ENCODE measurements at places on chromosomes 1 and 21. TPM values are rescaled to one million over a fixed set of nuclear protein-coding genes. Genes with fewer than 3 reads are reported as not detected.

DNA sequence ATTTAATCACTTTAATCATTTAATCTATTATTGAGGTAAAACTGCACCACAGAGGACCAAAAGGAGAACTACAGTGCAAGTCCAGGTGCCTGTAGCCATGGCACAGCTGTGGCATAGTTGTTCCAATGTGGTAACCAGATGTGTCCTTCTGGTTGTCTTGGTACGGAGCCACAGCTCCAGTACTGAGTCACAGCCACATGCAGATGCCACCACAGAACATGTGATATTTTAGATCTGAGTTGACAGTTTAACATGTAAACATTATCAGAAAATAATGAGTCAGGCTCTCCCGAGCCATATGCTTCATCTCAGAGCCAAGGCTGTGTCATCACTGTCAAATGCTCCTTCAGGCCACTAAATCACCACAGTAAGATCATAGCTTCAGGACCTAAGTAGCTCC lies 56.4 kb upstream of the RGS7 start:
- H3K4me3 ChIP-seq, result no peak overlapping the region
- no peaks in the 10 kb centered on the region for H3K36me3 ChIP-seq
- H3K4me1 ChIP-seq, result no peaks in the 10 kb centered on the region
- no peaks in the 10 kb centered on the region for H3K27me3 ChIP-seq
- no peak for DNase-seq

- no peaks in the 10 kb centered on the region for H3K27me3 ChIP-seq
- no peaks in the 10 kb centered on the region for H3K36me3 ChIP-seq
- no peaks in the 10 kb centered on the region for H3K4me1 ChIP-seq
- no peak for DNase-seq
- H3K27ac ChIP-seq, result no peak overlapping the region
- no peak overlapping the region for H3K4me3 ChIP-seq
Observed at GRCh38 chr1:2474104-2474844, 1.8 kb upstream of the PLCH2 start.

DNA sequence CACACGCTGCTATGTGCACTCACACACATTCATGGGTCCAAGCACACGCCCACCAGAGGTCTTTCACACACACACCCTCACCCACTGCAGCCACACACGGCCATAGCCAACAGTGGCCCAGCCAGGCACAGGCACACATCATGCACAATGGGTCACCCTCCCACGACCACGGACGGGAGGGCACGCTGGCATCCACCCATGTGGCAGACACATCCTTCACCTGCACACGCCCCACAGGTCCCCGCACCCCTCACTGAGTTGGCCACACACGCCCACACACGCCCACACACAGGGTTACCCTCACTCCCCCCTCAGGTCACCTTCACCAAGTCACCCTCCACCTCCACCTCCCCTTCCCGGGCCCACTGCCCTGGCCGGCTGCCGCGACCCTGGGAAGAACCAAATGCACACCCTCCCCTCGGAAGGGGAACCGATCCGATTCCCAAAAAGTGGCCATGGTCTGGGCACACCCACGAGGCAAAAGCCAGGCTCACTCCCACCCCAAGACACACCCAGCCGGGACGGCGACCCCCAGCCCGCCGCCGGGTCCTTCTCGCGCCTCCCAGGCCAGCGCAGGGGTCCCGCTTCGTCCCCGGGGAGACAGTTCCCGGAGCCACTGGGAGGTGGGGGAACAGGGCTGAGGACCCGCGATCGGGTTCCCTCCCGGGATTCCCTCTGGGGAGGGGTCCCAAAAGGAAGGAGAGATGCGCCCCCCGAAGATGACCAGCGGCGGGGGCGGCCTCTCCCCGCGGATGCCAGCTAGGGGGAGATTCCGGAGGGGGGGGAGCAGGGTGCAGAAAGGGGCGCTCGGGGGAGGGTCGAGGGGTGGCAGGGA lies 860 bp downstream of the SDC3 start:
- no peak overlapping the region for H3K27ac ChIP-seq
- H3K4me1 ChIP-seq, result peaks cover 27% of the 10 kb centered on the region
- H3K27me3 ChIP-seq, result peaks cover 20% of the 10 kb centered on the region

- no peaks in the 10 kb centered on the region for H3K27me3 ChIP-seq
- no peaks in the 10 kb centered on the region for H3K4me1 ChIP-seq
- no peak for DNase-seq
- H3K36me3 ChIP-seq, result no peaks in the 10 kb centered on the region
- no peak overlapping the region for H3K27ac ChIP-seq
- no peak overlapping the region for H3K4me3 ChIP-seq
Observed at GRCh38 chr1:55898181-55898580, 681.2 kb downstream of the PLPP3 start.

DNA sequence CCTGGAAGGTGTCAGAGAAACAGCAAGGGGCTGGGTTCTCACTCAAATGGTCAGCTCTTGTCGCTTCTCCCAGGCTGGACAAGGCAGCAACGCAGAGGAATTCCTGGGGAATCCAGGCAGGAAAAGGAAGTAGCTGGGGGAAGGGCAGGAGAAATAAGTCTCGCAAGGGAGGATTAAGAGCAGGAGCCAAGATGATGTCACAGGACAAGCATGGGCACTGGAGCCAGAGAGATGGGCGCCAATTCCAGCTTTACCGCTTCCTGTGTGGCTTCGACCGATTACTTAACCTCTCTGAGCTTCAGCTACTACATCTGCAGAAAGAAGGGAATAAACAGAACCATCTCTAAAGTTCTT lies 70.5 kb downstream of the SSBP3 start:
- H3K4me1 ChIP-seq, result peaks cover 20% of the 10 kb centered on the region
- 0 out of 2 replicates have a peak, but pooled peaks cover 3% of the 10 kb centered on the region for H3K36me3 ChIP-seq
- H3K27ac ChIP-seq, result no peak overlapping the region
- no peak overlapping the region for H3K4me3 ChIP-seq

GRCh38 chr21:42271065-42271464 lies 44.1 kb downstream of the TFF3 start:
- H3K36me3 ChIP-seq, result no peaks in the 10 kb centered on the region
- H3K27ac ChIP-seq, result no peak overlapping the region
- no peaks in the 10 kb centered on the region for H3K27me3 ChIP-seq
- H3K4me1 ChIP-seq, result no peaks in the 10 kb centered on the region
- H3K4me3 ChIP-seq, result no peak overlapping the region

DNA sequence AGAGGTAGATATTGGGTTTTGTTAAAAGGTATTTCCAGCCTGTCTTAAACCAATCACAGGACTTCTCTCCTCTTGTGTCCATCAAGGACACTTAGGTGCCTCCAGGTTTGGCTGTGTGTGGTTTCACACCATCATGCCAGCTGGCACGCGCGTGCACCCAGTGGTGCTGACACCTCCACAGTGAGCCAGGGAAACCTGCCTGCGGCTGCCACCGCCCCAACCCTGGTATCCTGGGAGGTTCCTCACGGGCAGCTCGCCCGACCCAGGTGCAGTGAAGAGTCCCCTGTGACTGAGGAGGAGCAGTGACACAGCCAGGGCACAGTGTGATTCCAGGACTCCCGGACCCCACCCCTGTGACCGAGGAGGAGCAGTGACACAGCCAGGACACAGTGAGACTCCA lies 13.2 kb upstream of the COL6A2 start:
- H3K36me3 ChIP-seq, result no peaks in the 10 kb centered on the region
- no peaks in the 10 kb centered on the region for H3K27me3 ChIP-seq
- H3K4me3 ChIP-seq, result no peak overlapping the region
- H3K4me1 ChIP-seq, result no peaks in the 10 kb centered on the region

- H3K36me3 ChIP-seq, result no peaks in the 10 kb centered on the region
- 0 out of 2 replicates have a peak overlapping the region, but pooled peaks have one; percentile 13 for H3K4me3 ChIP-seq
- no peak for DNase-seq
- H3K27me3 ChIP-seq, result no peaks in the 10 kb centered on the region
Observed at GRCh38 chr1:45928486-45929205, 125.2 kb downstream of the MAST2 start.

DNA sequence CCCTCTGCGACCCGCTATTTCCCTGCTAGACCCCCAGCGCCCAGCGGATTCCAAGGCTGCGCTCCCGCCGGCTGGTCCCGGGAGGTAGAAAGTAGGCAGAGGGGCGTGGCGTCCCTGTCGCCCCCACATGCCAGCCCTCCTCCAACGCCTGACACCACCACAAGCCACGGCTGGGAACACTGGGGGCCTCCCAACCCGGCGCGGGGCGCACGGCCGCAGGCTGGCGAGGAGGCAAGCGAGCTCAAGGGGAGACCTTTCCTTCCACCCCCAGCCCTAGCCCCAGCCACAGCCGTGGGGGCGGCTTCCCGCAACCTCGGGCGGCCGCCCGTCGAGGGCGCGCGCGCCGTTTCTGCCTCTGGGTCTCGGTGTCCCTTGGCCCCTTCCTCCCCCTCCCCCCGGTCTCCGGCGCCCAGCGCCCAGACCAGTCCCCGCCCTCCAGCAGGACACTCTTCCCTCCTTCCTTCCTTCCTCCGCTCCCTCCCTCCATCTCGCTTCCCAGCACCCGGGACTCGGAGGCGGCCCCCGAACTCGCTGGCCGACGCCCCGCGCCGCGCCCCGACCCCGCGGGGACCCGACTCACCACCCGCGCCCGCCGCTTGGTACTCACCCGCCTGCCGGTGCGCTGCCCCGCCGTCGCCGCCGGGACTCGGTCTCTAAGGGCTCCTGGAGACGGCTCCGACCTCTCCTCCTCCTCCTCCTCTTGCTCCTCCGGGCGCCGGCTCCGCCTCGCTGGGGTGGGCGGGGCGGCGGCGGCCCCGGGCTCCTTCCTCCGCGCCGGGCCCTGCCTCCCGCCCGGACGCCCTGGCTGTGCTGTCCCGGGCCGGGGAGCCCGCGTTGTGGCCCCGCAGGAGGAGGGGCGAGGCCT lies at the start of gene GNG12:
Gene GNG12, minus strand, starts transcription at position 731 of the 865 bp plus-strand sequence. CDS start 125,781 bp downstream, outside the sequence.
- peaks cover 21% of the 10 kb centered on the region for H3K27me3 ChIP-seq
- H3K4me1 ChIP-seq, result no peaks in the 10 kb centered on the region
- no peak within 1 kb of the TSS for H3K27ac ChIP-seq
- H3K4me3 ChIP-seq, result peak within 1 kb of the TSS; percentile 82
- no peaks in the 10 kb centered on the region for H3K36me3 ChIP-seq

DNA sequence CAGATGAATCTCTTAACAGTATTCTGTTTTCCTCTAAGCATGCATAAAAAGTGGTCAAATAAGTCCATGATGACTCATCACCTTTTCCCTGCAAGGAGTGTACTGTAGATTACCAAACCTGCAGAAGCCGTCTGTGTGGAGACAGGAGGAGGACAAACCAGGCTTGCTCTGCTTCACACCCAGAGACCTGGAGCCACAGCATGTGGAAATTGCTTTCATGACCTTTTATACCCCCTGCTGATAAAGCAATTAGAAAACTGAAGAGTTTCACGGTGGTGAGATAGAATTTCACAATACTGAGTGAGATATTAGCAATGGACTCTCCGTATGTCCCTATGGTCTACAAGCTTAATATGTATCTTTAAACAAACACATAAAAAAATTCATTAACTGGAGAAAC lies 9.4 kb downstream of the CORT start:
- no peaks in the 10 kb centered on the region for H3K4me1 ChIP-seq
- H3K36me3 ChIP-seq, result peaks cover 55% of the 10 kb centered on the region
- H3K27ac ChIP-seq, result no peak overlapping the region
- no peaks in the 10 kb centered on the region for H3K27me3 ChIP-seq
- H3K4me3 ChIP-seq, result no peak overlapping the region

DNA sequence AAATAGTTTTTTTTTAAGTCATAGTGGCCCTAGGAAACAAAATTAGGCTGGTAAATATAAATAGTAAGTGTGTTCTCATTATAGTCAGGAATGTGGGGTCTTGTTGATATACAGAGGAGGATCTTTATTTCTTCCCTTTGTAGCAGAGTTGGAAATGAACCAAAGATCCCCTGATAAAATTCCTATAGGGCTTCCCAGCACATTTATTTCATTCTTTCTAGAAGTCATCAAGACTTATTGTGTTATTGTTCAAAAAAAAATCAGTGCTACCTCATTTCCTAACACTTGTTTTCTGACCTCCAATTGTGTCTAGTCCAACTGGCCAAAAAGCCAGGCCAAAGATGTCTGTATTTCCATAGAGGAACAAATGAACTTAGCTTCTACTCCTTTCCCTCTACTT lies 7.6 kb upstream of the PLEKHO1 start:
- no peaks in the 10 kb centered on the region for H3K27me3 ChIP-seq
- no peak overlapping the region for H3K27ac ChIP-seq
- H3K4me3 ChIP-seq, result no peak overlapping the region
- no peak for DNase-seq

- H3K27me3 ChIP-seq, result no peaks in the 10 kb centered on the region
- DNase-seq, result no peak
- H3K27ac ChIP-seq, result no peak overlapping the region
- H3K4me1 ChIP-seq, result no peaks in the 10 kb centered on the region
- no peak overlapping the region for H3K4me3 ChIP-seq
Observed at GRCh38 chr1:226176870-226177269, 9.7 kb downstream of the ACBD3 start.

- DNase-seq, result no peak
- H3K27ac ChIP-seq, result no peak overlapping the region
- H3K4me1 ChIP-seq, result peaks cover 9% of the 10 kb centered on the region
- H3K4me3 ChIP-seq, result no peak overlapping the region
Observed at GRCh38 chr21:31879911-31880310, 7.1 kb downstream of the HUNK start.

DNA sequence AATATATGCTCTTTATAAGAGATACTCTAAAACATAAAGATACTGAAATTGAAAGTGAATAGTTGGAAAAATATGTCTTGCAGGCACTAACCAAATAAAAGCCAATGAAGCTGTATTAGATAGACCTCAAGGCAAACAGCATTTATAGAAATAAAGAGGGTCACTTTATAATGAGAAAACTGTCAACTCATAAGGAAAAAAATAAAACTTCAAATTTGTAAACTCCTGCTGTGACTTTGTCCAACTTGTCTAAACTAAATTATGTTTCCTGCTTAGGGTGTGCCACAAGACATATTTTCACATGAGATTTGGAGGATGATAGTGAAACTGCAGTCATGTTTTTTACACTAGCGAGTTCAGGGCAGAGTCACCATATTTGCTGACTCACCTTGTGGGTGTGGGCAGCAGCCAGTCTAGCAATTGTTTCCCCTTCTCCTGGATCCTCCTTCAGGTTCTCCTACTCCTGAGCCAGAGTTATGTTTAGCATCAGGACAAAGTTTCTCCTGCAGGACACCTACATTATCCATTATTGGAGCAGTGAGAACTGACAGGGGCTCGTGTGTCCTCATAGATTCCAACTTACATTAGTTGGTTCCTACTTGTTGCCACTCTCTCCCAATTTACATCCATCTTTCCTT lies 43.8 kb downstream of the CD53 start:
- no peaks in the 10 kb centered on the region for H3K27me3 ChIP-seq
- no peaks in the 10 kb centered on the region for H3K4me1 ChIP-seq
- no peaks in the 10 kb centered on the region for H3K36me3 ChIP-seq

DNA sequence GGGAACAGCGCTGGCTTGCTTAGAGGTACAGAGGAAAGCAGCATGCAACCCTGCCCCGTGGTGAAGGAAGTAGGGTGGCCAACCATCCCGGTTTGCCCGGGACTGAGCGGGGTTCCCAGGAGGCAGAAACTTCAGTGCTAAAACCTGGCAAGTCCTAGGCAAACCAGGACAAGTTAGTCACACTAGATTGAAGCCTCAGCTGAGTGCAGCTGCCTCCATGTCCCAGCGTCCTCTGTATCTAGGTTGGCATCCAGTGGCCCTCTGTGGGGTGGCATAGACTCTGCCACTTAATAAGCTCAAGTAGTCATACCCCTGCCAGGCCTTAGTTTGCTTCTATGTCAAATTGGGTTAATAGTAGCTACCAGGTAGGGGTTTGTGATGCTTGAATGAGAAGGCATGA lies 67.1 kb downstream of the ATP2B4 start:
- no peak overlapping the region for H3K27ac ChIP-seq
- no peaks in the 10 kb centered on the region for H3K36me3 ChIP-seq
- H3K4me1 ChIP-seq, result no peaks in the 10 kb centered on the region
- no peaks in the 10 kb centered on the region for H3K27me3 ChIP-seq
- no peak for DNase-seq

GRCh38 chr1:229563241-229563640 lies 4.7 kb upstream of the ABCB10 start:
- H3K36me3 ChIP-seq, result no peaks in the 10 kb centered on the region
- no peak overlapping the region for H3K4me3 ChIP-seq
- H3K4me1 ChIP-seq, result peaks cover 6% of the 10 kb centered on the region
- H3K27me3 ChIP-seq, result no peaks in the 10 kb centered on the region

Gene OR2G3
- total RNA-seq, result not detected

Gene TNFRSF8
- 35.1 TPM for total RNA-seq

Gene CCDC185
- total RNA-seq, result not detected

Gene CYP2J2
- 2.1 TPM for total RNA-seq
